ENCODE measurements at places on chromosomes 5 and 9. TPM values are rescaled to one million over a fixed set of nuclear protein-coding genes. Genes with fewer than 3 reads are reported as not detected.

Gene LECT2
- not detected for total RNA-seq

Gene SYK
- 21.5 TPM for total RNA-seq

GRCh38 chr5:9473624-9474023, 72.3 kb downstream of the SEMA5A start:
- no peak for DNase-seq
- H3K4me1 ChIP-seq: no peaks in the 10 kb centered on the region
- no peaks in the 10 kb centered on the region for H3K36me3 ChIP-seq
- no peak overlapping the region for H3K27ac ChIP-seq
- H3K27me3 ChIP-seq: no peaks in the 10 kb centered on the region

- H3K27ac ChIP-seq: no peak overlapping the region
- no peak overlapping the region for H3K4me3 ChIP-seq
- H3K36me3 ChIP-seq: no peaks in the 10 kb centered on the region
- peaks cover 4% of the 10 kb centered on the region for H3K4me1 ChIP-seq
These were observed 104.9 kb downstream of the KLHL3 start for GRCh38 chr5:137630972-137631370.

Data from A673 (cell line).